ENCODE measurements at places on chromosomes 3 and 15.

DNA sequence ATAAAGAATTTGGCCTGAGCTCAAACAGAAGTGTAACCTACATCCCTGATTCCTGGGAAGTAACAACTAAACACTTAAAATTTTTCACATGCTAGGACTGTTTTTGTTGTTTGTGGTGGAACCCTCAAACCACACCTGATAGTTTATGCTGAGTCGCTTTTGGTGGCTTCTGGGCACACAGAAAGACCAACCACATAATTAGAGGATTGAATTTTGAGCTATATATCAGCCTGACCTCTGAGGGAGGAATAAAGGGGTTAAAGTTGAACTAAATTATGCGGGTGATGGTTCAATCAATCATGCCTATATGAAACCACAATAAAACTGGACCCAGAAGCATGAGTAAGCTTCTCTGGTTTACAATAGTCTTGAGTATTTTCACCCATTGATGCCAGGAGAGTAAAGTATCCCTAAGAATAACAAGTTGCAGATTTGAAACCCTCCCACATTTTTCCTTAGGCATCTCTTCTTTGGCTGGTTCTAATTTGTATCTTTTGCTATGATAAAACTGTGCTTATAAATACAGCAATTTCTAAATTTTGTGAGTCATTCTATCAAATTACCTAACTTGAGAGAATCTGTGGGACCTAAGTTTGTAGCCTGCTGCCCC lies 1304.5 kb upstream of the GBE1 start:
- no peak for DNase-seq

DNA sequence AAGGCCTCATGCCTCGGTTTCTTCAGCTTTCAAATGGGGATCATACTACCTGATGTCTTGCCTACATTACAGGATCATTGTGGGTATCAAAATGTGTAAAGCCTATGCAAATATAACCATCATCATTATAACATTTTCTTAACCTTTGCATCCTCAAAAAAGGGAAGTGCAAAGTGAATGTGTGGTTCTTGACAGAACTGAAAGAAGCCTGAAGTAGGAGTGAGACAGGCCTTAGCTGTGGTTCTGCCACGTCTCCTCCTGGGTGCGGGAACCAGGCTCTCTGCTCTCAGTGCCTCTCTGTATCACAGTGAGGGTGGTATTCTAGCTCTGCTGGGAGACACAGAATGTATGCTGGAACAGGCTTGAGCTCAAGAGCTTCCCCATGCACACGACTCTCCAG lies 316.9 kb upstream of the ICE2 start:
- peak; percentile 17 for DNase-seq

DNA sequence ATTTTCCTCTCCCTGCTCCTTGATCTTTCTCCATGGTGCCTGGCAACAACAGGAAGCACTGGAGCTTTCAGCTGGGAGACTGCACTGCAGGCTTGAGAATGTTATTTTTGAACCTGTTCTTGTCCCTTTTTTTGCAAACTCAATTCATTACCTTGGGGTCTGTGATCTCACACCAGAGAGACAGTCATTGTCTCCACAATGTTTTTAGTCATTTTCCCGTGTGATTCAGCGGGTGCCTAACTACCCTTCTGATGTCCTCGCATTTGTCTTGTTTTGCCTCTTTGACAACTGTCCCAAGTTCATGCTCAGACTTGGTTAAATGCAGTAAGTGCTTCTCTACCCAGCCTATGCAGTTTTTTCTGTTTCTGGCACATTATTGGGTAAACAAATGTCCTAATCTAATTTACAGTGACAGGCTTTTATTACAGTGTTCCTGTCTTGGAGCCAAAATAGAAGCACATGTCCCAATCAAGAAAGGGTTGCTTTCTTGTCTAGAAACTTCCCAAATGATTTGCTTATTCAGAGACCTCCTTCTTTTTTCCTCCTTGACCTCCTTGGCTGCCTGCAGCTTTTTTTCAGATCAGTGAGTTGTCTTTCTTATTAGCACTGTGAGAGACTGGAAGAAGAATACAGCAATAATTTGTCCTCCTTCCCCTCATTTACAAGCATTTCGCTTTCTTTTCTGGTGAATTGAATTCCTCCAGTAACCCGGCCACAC lies 162.4 kb downstream of the NSUN3 start:
- DNase-seq: no peak

- DNase-seq: no peak
These were observed 344.6 kb downstream of the GBE1 start for GRCh38 chr3:81416812-81417211.

DNA sequence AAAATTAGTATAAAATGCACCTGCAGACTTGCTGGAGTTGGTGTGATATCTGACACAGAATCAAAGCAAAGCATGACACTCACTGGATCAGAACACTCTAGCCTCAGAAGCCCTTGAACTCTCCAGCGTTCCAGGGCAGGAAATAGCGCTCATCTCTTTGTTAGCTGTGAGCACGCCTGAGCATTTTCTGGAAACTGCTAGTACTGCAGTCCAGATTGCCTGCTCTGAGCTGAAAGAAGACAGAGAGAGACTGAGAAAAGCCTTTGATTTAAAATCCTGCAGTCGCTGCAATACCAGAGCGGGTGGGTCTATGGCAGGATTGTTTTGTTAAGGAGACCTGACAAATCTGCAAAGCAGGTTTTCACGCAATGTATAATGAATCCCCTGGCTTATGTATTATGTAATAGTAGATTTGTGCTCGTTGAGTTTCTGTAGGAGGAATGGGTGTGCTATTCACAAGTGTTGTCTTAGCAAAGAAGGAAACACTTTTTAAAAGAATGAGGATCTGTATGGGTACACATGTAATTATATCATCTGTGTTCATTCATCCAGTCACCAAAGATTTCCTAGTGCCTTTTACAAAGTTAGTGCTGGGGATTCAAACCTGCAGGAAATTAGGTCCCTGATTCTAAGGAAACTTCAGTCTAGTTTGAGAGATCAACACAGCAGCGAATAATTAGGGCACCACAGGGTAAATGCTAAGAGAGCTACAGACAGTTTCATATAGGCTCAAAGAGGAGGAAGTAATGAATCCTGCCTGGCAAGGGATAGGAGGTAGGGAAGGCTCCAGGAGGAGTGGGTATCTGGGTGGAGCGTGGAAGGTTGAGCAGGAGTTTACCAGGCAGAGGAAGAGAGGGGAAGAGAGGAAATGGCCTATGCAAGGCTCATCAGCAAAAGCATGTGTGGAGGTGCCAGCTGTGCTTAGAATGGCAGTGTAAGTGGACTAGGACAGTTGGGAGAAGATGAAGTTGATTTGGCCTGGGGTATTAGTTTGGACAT lies 26.1 kb upstream of the MGLL start:
- no peak for DNase-seq

- no peak for DNase-seq
These were observed 69.9 kb downstream of the IGF2BP2 start for GRCh38 chr3:185754920-185755319.

DNA sequence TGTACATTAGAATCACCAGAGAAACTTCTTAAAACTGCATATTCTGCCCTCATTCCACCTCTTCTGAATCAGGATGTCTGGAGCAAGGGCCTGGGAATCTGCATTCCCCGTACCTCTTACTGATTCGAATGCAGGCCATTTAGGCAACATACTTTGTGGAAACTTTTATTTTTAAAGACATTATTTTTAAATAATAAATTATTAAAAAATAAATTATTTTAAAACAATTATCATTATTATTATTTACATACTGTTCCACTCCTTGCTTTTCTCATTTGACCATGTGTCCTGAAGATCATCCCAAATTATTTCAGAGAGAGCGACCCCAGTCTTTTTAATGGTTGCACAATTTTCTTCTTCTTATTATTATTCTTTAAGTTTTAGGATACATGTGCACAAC lies 336.6 kb upstream of the TBC1D5 start:
- DNase-seq: no peak

GRCh38 chr3:127217596-127218453 lies 24.9 kb downstream of the PRR23E start:
- no peak for DNase-seq

All from suppressor macrophage (primary cell).